ENCODE measurements at places on chromosomes 12 and 14.

DNA sequence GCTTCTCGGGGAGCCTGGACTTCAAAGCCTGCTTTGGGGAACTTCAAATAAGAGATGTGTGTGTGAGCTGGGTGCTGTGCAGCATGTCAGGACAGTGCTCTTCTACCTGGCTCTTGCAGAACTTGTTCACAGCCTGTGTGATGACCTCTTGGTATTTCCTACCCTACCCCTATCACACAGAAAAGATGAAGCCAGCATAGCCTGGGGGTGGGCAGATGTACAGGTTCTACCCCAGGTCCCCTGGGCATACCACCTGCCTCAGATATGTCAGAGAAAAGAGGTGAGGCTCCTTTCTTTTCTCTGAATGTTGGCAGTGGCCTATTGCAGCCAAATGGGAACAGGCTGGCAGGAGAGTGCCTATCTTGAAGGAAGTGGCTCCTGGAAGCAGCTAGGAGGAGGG is 111.7 kb upstream of the ALG10B start:
- no peak for DNase-seq

- no peak for DNase-seq
Observed at GRCh38 chr12:28313631-28314030, 123.4 kb downstream of the CCDC91 start.

DNA sequence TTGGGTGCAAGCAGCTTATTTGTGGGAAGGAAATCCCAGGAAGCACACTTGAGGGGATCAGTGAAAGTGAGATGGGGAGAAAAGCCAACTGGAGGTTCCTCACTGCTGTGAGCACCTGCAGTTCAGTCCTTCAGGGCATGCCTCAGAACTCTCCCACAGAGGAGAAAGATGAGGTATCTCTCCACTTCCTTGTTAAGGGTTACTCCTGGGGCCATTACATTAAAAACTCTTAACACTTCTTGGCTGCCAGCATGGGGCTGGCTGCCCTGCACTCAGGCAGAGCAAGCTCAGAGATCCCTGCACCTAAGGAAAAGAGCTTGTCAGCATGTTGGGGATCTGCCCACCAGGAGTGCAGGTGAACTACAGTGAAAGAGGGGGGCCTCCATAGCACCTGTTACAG is 28.8 kb downstream of the FERMT2 start:
- DNase-seq, result no peak

- no peak for DNase-seq
Observed at GRCh38 chr12:68189821-68190242, 30.3 kb upstream of the IFNG start.

DNA sequence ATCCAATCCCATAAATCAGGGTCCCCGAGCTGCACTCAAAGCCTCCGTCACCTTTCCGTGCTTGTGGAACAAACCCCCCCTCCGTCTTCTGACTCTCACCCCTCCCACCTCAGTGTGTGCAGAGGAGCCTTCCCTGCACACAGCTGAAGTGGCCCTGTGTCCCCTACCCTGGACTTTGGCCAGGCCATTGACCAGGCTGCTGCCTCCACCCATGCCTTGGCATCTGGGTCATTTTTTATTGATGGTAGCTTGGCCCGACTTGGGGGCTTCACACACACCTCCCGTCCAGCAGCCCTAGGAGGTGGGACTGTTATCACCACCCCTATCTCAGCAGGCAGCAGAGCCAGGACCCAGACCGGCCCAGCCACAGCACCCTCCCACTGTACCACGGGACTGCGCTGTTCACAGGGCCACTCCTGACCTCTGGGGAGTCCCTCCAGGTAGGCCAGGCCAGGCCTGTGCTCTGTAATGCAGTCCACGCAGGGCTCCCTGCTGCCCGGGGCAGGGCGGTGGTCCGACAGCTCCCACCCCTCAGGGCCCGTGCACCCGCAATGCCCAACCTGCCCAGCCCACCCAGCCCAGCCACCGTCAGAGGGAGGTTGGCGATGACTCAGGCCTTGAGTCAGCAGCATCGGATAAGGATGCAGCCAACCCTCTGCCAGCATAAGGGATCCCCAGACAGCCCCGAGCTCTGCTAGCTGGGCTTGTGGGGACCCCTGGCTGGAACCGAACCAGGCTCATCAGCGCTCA is 9.2 kb upstream of the INF2 start:
- DNase-seq, result no peak

- DNase-seq, result no peak
Observed at GRCh38 chr12:62328296-62328921, 68.2 kb downstream of the USP15 start.
